ENCODE measurements at places on chromosomes 1 and 21.

- DNase-seq = peak; percentile 5
Measured at GRCh38 chr1:86018283-86018923, 138.2 kb downstream of the COL24A1 start.

DNA sequence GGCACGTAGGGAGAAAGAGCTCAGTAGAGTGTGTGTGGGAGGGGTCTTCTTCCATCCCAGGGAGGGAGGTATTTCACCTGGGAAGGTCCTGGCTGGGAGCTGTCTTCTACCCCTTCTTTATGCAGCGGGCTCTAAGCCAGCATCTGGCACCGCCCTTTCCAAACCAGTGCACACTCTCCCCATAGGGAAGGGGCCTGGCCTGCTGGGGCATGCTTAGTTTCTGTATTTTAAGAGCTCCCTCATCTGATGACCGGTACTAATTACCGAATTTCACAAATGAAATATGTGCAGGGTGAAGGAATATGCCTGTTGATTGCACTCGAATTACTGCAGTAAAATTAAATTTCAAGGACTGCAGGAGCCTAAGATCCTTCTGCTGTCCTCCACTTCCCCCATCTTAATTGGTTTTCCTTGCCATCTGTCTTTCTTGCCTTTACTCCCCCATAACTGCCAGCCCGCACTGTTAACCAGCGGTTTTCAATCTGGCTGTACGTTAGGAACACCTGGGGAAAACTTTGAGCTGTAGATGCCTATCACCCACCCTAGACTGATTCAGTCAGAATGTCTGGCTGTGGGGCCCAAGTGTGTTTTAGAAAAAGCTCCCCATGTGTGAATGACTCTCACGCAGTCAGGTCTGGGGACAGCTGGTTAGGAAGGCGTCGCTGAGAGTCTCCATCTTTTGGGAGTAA, 20.1 kb downstream of the GALNT2 start:
- DNase-seq = no peak

GRCh38 chr1:211529453-211529852, 37.5 kb upstream of the RD3 start:
- no peak for DNase-seq

DNA sequence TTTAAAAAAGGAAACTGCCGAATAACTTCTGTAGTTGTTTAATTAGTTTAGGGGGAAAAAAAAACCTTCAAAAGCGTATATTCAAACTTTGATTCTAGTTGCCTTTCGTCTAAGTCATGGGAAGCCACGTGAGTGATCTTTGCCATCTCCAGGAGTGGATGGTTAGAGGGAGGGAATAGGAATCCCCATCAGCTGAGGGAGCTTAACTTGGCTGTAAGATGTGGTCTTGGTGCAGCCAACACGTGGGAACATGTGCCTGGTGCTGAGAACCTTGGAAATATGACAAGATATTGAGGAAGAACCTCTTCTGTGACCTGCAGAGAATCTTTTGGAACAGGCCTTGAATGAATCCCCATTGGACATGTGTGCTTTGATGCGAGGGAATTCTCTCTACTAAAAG, 1.7 kb downstream of the BACE2 start:
- no peak for DNase-seq

- DNase-seq = no peak
Measured at GRCh38 chr1:3054474-3054873, 14.5 kb upstream of the PRDM16 start.

DNA sequence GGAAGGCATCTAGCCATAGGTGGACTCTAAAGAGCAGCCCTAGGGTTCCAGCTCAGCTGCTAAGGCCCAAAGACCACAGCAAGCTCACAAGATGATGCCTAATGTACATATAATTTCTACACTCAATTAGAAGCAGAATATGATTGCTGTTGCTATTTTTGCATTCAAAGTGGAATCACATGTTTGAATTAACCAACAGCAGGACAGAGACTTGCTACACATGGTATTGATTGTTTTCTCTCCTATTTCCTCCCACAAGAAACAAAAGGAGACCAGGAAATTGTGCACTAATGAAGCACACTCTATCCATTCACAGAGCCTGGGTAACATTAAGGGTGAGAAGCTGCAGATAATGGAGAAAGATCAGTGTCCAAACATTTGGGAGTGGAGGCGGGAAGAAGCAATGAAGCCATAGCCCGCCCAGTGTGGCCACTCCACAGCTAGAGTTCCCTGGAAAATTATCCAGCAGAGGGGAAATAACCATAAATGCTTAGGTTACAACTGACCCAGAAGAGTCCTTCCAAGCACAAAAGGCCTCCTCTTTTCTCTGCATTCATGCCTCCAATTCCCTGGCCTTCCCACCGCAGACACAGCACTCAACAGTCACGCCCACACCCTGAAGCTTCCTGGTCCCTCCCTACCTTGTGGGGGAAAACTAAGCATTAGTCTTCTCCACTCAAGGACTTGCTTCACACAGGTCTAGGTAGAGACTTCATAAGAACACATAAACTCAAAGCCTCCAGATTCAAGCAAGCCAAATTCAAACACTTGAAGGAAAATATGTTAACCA, 7.5 kb downstream of the CNN3 start:
- no peak for DNase-seq

- no peak for DNase-seq
Measured at GRCh38 chr1:29986986-29987385, 736.4 kb downstream of the MATN1 start.

DNA sequence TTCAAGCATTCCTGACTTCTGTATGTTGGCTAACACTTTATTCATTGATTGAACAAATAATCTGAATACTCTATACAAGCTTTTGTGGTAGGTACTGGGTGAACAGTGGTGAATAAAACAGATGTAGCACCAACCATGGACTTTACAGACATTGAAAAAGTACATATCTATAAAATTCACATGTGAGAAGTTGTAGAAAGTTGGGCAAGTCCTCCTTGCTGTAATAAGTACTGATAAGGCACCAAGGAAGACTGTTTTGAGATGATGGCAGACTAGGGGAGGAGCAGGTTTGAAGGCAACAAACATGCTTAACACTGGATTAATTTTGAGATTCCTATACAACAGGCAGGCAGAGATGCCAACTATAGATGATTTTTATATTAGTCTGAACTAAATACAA, 42.4 kb downstream of the RNF2 start:
- no peak for DNase-seq

GRCh38 chr1:115506924-115507589, 134.7 kb upstream of the VANGL1 start:
- peak; percentile 1 for DNase-seq

- no peak for DNase-seq
Measured at GRCh38 chr1:101175886-101176285, 60.9 kb upstream of the S1PR1 start.

DNA sequence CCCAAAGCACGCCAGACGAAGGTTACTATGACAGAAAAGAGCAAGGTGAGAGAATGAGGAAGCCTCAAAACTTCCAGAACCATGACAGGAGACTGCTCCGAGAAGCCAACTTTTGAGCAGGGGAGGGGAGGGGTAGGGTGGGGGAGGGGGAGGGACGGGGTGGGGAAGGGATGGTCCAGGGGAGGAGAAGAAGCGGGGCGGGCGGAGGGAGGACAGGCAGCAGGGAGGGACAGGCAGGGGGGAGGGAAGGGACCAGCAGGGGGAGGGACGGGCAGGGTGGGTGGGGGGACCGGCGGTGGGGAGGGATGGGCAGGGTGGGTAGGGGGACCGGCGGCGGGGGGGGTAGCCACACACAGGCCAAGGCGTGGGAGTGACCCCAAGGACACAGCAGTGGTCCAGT, 2.0 kb downstream of the INTS11 start:
- DNase-seq = no peak

DNA sequence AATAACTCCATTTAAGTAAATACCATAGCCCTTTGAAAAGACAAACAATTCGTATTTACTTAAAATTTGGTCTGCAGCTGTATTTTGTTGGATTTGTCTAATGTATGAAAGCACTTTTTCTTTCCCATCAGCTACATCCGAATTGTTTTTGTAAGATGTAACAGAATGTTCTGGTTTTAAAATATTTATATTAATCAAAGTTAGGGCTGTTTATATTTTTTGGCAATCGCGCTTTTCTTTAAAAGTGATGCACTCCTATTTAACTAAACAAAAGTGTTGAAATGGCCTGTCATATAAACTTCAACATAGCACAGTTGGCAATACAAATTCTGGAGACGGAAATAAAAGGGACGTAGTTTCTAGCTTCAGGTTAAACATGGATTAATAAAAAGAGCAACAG, 216.3 kb upstream of the ADGRL2 start:
- no peak for DNase-seq

- DNase-seq = no peak
Measured at GRCh38 chr1:243818978-243819377, 31.1 kb downstream of the AKT3 start.

All from NCI-H1092 (cell line).